ENCODE measurements at places on chromosomes 4 and X.

- DNase-seq: no peak
These were observed 41.4 kb downstream of the DCAF12L2 start for GRCh38 chrX:126124721-126125120.

- no peak for DNase-seq
These were observed 118.4 kb downstream of the COL25A1 start for GRCh38 chr4:109183931-109184490.

DNA sequence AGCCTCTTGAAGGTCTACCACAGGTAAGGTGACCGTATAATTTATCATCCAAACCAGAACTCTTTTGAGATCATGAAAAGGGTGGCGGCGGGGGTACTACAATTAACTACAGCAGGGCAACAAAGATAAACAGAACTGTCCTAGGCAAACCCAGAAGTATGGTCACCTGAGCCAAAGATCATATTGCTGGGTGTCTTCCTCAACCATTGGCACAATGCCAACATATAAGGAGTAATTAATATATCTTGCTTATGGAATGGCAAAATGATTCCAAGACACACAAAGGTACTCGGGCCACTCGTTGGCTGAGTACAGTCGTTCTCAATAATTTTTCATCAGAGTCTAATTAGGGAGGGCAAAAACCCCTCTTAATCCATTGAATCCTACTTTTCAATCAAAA is 273.3 kb downstream of the QDPR start:
- no peak for DNase-seq

DNA sequence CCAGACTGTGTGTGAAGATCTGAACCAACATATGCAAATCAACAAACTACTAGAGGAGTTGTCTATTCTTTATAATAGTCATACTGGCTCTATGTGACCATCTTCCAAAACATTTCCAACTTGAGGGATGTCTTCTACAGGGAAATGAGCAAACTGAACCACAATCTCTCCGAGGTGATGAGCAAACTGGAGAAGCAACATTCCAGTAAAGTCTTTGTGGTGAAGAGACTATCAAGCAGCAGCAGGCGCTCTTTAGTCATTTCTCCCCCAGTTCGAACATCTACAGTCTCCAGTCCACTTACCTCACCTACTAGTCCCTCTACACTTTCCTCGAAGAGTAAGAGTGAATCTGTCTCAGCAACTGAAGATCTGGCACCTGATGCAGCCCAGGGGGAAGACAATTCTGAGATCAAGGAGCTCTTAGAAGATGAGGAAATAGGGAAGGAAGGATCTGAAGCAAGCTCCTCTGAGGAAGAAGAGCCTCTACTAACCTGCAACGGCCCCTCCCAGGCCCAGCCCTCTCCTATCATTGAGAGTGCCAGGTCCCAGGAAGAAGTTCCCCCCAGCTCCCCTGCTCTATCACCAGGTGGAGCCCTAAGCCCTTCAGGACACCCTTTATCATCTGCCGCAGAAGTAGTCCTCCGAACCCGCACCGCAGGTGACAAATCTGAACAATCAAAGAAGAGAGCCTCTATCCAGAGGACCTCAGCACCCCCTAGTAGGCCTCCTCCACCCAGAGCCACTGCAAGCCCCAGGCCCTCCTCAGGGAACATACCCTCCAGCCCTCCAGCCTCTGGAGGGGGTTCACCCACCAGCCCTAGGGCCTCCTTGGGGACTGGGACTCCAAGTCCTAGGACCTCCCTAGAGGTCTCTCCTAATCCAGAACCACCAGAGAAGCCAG is 98.1 kb downstream of the HNRNPD start:
- no peak for DNase-seq

DNA sequence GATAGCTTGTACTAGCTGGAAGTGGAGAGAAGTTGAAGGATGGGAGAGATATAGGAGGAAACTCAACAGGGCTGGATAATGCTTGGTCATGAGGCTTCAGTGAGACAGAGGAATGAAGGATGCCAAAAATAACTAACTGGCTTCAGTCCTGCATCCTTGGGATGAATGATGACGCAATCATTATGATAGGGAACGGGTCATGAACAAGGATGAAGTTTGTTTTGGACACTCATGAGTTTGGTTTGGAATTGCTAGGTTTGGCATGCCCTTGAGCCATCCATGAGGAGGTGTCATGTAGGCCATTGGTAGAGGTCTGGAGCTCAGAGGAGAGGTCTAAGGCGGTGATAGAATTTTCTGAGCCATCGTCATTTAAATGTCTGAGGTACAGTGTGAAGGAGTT is 160.0 kb upstream of the NHS start:
- no peak for DNase-seq

GRCh38 chrX:38968344-38969216 is 167.3 kb downstream of the MID1IP1 start:
- no peak for DNase-seq

DNA sequence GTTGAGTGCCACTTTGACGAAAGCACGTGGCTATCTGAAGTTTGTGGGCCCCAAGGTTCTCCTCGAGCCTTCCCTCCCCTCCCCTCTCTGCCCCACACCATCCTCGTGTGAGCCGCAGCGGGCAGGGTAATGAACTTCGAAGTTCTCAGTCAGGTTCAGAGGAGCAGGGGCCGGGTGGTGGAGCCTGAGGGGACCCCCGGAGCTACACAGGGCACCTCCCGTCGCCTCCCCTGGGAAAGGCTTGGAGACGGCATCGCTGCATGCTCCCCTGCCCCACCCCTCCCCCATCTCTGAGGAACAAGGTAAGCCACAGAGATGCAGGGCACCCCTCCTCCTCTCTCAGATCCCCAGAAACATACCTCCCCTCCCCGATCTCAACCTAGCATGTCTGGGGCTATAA is 2.8 kb upstream of the NKX1-1 start:
- DNase-seq: no peak

- no peak for DNase-seq
These were observed 56.4 kb downstream of the CXorf58 start for GRCh38 chrX:23964191-23964590.

DNA sequence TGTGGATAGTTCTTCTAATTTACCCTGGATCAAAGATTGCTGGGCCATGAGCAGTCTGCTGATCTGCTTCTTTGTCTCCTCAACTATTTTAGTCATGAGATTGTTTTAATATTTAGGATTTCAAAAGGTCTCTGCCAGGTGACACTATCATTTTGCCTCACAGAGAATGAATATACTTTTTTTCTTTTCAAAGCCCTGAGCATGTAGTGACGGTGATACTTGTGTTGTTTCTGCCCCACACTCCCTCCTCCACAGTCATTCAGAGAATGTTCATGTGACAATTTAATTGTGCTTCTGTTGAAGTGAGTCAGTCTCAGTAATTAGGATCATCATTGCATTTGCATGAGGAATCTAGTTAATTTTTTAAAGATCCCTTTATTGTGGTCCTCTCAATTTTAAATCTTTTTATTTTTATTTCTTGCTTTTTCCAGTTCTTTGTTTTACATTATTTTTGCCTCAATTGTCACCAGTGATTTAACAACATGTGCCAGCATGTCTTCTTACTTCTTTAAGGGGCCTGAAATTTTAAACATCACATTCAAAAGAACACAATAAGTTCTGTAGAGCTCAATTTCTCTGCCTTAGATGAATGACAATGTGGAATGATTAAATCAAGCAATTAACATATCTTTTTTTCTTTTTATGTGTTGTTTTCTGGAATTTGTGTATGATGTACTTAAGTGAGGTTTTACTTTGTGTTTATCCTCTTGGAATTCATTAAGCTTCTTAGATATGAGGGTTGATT is 12.3 kb downstream of the MMRN1 start:
- DNase-seq: no peak
